ENCODE measurements at places on chromosomes 11 and 22.

- no peak for DNase-seq
These were observed at the start of gene VEGFB for GRCh38 chr11:64233913-64234586. Gene VEGFB (plus strand): TSS chr11:64234584. CDS start chr11:64234834, 250 bp downstream.

- no peak for DNase-seq
These were observed 9.4 kb upstream of the SLC25A1 start for GRCh38 chr22:19187716-19188563.

GRCh38 chr11:62124186-62125113, 639 bp downstream of the INCENP start:
- no peak for DNase-seq

DNA sequence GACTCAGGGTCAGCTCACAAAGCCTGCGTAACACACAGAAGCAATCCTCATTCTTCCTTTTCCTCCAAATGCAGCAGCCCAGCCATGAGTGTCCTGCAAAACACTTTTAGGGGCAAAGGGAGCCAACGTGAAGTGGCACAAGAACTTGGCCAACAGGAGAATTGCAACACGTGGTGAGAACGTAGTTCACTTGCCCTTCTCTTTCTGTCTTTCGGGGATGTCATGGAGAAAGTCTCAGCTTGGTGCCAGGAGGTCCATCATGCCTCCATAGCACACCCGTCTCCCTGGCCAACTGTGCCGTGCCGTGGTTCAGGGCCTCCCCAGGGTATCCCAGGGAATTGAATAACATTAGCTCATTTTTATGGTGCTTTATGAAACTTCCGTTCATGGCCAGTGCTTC, 98.5 kb upstream of the ANO1 start:
- no peak for DNase-seq

DNA sequence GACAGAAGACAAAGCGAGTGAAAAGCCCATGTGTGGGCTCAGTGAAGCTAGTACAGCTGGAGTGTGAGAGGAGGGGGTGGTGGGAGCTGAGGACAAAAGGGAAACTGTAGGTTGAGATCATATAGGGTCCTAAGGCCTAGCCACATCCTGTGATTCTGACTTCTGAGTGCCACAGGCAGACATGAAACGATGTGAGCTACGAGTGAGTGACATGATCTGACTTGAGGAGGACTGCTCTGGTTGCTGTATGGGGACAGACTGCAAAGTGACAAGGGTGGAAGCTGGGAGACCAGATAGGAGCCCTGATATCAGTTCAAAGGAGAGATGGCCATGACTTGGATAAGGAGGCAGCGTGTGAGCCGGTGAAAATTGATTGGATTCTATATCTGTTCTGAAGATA, 85.4 kb downstream of the MICAL2 start:
- DNase-seq: no peak

- DNase-seq: no peak
These were observed 9.0 kb upstream of the FLRT1 start for GRCh38 chr11:64026575-64027205.

GRCh38 chr11:117366248-117366647, 38.6 kb downstream of the CEP164 start:
- no peak for DNase-seq

GRCh38 chr22:49147171-49147570, 680.5 kb downstream of the BRD1 start:
- no peak for DNase-seq

DNA sequence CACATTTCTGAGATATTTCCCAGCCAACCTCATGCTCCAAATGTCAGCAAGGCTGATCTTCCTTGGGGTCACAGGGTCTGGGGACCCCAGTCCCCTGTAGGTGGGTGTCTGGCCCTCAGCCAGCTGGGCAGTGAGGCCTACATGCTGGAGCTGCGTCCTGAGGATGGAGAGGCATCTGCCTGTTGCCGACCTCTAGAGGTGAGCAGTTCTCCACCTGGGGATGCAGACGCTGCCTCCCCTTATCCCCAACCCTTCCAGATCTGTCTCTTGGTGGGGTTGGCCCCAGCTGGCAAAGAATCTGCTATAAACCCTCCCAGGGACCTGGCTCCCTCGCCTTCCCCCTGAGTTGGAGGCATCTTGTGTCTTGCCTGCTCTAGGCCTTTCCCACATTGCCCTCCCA, 79.6 kb downstream of the PKNOX2 start:
- no peak for DNase-seq

DNA sequence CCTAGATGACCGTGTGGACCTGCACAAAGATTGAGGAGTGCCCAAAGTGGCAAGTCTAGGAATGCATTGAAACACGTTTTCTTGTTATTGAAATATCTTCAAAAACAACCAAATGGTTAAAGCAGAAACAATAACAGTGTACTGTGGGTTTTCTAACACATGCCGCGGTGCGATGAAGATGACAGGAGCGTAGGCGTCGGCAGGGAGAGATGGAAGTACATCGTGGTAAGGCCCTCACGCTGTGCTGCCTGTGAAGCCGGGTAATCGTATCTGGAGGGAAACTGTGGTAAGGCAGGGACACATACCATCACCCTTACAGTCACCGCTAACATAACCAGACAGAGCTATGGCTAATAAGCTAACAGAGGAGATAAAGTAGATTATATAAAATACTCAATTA, 261.4 kb downstream of the TBC1D22A start:
- no peak for DNase-seq

DNA sequence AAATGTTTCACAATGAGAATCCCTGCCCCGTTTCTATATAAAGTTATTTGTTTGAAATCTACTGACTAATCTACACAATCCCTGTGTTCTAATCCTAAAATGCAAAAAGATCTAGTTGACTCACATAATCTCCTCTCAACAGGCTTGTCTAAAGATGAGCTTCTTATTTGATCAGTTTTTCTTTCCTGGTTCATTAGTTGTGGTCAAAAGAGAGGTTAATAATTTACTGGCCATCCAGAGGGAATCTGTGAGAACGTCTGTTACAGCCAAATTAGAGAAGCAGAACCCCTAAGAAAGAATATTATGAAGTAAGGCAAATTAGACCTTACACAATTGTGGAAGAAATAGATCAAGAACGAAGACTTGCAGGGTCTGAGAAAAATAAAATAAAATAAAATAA, 173.7 kb upstream of the ANO3 start:
- DNase-seq: no peak

- DNase-seq: no peak
These were observed 597 bp downstream of the RPUSD4 start for GRCh38 chr11:126210871-126211235.

DNA sequence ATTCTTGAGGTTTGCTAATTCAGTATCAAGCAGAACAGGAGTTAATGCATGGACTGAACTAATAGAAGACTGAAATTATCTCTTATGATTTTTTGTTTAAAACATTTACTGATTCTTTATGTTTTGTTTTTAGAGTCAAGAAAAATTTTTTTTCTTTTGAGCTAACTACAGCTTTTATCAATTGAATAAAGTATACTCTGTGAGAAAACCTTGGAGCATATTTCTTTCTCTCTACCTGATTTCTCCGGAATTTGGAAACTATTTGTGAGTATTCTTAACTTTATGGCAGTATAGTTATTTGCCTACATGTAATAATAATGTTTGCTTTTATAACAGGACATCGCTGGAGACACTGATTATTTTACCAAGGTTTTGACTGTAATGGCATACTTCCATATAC, 18.1 kb upstream of the CRTAM start:
- DNase-seq: no peak

GRCh38 chr11:122285070-122285988, 169.3 kb upstream of the BLID start:
- no peak for DNase-seq

GRCh38 chr11:122668562-122669090, 13.1 kb downstream of the UBASH3B start:
- DNase-seq: no peak

DNA sequence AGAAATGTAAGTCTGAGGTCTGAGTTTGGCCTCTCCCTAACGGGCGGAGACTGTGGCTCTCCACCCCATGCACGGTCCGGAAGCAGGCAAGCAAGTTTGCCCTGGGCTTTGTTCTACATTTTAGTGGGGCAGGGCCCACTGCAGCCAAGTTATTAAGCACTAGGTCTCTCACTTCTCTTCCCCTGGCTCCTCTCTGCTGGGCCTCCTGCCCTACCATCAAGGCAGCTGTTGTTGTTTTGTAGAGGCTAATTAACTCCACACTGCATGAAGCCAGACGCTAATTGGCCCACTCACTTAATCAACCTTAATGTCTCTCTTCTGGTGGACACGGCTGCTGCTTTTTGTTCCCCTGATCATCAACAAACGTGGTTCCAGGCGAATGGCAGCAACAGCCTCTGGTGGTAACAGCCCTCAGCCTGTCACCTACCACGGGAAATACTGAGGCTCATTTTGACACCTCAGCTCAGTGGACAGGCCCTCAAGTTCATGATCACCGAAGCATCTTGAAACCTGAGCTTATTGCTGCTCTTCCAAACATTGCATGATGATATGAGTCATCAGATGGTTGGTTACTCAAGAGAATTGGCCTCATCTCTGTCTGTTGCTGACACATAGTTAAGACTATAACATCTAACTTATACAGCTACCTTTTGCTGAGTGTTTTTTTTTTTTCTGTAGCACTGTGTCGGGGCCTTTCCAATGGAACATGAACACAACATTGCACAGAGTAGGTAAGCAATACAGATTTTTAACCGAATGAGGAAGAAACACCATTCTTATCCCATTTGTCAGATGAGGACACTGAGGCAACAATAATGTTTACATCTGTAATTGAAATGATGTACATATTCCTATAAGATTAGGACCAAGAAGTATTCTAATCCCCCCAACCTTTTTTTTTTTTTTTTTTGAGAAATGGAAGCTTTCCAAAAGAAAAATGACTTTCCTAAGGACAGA, 20.8 kb upstream of the LMO2 start:
- DNase-seq: no peak

DNA sequence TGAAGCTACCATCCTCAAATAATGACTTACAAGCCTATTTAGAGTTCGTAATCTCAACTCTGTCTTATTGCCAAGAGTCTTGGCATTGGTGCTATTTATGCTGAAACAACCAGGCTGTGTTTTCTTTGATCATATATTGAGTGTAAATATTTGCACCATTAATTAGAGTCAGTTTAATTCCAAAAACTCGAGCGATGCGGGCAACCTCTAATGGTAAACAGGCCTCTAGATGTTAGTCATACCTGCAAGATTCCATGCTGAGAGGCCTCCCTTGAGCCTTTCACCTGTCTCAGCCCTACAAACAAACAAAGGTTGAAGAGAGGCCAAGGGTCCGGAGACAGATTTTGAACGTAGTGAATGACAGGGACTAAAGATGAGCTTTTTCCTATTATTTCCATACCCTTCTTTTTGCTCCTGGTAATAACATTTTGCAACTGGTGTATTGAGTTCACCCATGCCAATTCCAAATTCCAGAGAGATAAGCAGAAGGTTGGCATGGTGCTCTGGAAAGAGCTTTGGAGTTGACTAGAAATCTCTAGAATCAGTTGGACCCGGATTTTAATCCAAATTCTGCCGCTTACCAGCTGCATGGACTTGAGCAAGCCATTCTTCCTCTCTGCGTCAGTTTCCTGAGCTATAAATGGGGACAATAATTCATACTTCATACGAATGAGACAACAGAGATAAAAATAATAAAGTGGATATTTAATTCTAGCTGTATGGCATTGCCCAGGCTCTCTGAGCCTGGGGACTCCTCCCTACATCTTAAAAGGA, 99.1 kb upstream of the ANO1 start:
- no peak for DNase-seq

GRCh38 chr11:94926698-94927237, 46.6 kb downstream of the CWC15 start:
- no peak for DNase-seq

DNA sequence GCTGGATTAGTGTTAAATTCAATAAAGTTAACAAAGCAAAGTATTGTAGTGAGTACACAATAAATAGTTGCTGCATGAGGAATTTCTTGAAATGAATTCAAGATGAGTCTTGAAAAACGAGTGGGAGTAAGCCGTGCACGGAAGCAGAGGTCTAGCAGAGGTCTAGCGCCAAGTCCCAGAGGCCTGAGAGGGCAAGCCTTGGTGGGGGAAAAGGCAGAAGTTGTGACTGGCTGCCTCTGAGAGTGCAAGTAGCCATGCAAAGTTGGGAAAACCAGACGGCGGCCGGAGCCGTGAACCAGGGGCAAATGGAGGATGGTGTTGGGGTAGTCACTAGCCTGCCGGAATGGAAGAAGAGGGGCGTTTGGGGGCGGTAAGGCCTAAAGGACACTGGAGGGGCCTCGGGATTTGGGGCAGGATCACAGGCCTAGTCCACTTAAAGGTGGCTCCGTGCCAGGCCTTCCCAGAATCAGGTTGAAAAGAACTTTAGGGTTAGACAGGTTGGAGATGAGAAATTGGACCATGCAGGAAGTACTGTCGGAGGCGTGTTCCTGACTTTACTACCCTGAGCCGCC, 379 bp upstream of the SLC3A2 start:
- DNase-seq: no peak

DNA sequence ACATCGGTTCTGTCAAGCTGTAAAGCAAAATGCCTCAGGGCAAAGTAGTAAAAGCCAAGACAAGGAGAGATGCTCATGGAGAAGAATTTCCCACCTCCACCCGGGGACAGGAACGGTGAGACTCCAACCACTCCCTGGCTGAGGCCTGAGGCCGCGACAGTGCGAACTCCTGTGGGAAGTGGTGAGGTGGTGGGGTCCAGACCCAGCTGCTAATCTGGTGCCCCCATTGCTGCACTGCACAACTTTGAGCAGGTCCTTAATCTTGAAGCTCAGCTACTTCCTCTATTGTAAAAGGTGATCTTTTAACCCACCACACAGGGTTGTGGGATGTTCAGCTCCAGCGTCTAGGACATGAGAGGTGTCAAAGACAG, 83.9 kb downstream of the ZC3H12C start:
- DNase-seq: no peak

- DNase-seq: no peak
These were observed 18.6 kb upstream of the P2RY2 start for GRCh38 chr11:73199446-73199845.

- no peak for DNase-seq
These were observed 191.4 kb downstream of the ARHGAP42 start for GRCh38 chr11:100878474-100878873.

DNA sequence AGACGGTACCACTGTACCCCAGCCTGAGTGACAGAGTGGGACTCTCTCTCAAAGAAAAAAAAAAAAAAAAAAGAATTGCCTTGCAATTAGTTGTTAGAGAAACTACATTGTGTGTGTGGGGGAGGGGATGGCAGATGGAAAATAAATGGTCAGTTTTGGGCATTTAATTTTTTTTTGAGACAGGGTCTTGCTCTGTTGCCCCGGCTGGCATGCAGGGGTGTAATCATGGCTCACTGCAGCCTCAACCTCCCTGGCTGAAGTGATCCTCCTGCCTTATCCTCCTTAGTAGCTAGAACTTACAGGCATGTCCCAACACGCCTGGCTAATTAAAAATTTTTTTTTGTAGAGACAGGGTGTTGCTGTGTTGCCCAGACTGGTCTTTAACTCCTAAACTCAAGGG, 36.4 kb downstream of the WEE1 start:
- no peak for DNase-seq

DNA sequence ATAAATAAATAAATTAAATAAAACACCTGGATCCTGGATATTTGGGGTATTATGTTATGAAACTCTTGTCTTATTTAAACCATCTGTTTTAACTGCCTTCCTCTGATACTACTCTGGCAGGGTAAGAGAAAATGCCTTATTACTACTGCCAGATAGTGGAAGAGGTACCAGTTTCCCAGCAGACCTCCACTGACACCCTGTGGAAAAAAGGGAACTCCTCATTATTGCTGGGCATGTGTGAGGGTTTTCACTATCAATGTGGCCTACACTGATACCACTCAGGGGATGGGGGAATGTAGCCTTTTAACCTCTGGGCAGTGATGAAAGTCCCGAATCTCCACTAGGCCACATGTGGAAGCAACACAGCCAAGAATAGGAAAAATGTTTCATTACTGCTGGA, 121.0 kb downstream of the LUZP2 start:
- no peak for DNase-seq

GRCh38 chr11:97202613-97203292, 812.9 kb downstream of the JRKL start:
- DNase-seq: no peak
